Caco-2 (cell line): ENCODE measurements at places on chromosomes 7 and 10. TPM values are rescaled to one million over a fixed set of nuclear protein-coding genes. Genes with fewer than 3 reads are reported as not detected.

GRCh38 chr7:66466081-66466600, 162.5 kb upstream of the KCTD7 start:
- no peak for DNase-seq

DNA sequence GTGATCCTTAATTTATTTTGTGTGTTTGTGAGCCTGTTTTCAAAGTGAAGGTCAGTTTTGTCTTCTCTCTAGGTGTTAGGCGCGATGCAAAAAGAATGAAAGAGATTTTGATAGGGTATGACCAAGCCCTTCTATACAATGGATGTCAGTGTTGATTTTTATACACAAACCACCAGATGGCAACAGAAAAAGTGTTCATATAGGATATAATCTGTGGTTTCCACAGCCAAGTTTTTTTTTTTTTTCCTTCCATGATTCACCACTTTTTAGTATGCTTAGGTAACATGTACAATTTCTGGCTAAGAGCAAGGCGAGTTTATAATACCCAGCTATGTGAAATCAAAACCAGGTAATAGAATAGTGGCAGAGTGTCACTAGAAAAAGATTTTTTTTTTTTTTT, 8.1 kb downstream of the SDK1 start:
- no peak for DNase-seq

DNA sequence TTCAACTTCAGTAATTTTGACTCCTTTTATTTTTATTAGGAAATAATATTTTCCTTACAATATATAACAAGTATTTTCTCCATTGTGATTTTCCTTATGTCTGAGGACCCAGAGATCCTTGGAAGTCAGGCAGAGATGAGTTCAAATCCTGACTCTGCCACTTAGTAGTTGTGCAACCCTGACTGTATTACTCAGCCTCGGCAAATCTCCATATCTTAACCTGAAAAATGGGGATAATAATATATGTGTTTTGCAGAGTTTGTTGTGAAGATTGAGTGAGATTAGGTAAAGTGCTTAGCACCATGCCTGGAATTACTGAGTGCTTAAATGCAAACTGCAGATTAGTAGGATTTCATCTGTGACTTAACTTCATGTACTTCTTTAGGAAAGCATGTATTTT, 120.5 kb upstream of the KLF14 start:
- DNase-seq: no peak

BCL7B gene
- total RNA-seq: 74.5 and 74.6 TPM in 2 replicates

LHFPL3 gene
- total RNA-seq: not detected in 2 replicates

GRCh38 chr10:97714401-97715258, 1.1 kb downstream of the MARVELD1 start:
- DNase-seq: peak; percentile 58

SFTPA2 gene
- total RNA-seq: not detected in 2 replicates

TMEM270 gene
- total RNA-seq: not detected in 2 replicates

DNA sequence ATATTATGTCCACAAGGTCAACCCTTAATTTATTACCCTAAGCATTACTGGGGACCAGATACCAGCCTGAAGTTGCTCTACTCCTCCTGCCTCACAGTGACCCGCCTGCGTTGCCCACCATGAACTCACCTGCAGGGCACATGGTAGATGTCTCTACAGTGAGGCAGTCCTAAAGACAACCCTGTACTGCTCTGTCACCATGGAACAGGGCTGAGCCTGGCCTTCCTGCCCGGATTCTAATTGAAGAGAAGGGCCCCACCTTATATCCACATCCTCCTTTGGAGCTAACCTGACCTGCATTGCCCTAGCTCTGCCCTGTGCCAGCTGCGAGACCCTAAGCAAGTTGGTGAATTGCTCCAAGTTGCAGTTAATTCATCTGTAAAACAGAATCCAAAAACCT, 4.1 kb downstream of the SH3PXD2A start:
- DNase-seq: no peak

SUFU gene
- total RNA-seq: 10.6 and 11.4 TPM in 2 replicates

GRCh38 chr7:4610768-4611467, 71.2 kb upstream of the FOXK1 start:
- peak; percentile 69 for DNase-seq

GRCh38 chr7:156722043-156722826, 81.7 kb downstream of the RNF32 start:
- DNase-seq: no peak

DNA sequence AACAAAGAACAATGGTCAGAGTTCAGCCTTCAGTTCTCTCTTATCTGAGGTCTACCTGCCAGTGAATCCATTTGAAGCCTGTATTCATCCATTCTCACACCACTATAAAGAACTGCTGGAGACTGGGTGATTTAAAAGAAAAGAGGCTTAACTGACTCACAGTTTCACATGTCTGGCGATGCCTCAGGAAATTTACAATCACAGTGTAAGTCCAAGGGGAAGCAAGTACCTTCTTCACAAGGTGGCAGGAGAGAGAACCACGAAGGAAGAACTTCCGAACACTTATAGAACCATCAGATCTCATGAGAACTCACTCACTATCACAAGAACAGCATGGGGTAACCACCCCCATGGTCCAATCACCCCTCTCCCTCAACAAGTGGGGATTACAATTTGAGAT, 33.0 kb upstream of the SLC25A13 start:
- DNase-seq: no peak

- no peak for DNase-seq
Measured at GRCh38 chr7:11847336-11847735, 15.3 kb upstream of the THSD7A start.

DNA sequence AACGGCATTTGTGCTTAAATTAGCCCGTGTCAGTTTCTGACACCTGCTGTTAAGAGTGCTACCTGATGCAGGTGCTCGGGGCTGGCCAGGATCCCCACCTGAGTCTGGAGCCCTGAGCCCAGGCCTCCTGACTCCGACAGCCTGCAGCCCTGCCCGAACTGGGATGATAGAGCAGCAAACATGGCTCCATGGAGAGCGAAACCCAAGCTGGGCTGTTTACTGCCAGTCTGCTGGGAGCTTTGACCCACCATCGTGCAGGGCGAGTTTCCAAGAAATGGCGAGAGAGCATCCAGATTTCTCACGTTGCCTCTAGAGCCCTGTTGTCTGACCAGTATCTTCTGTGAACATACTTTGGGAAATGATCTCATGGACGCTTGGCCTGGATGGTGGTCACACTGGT, 66.2 kb downstream of the MGMT start:
- no peak for DNase-seq

FBXW4 gene
- 40.7 and 44.0 TPM in 2 replicates for total RNA-seq

EBLN1 gene
- not detected in 2 replicates for total RNA-seq

DNA sequence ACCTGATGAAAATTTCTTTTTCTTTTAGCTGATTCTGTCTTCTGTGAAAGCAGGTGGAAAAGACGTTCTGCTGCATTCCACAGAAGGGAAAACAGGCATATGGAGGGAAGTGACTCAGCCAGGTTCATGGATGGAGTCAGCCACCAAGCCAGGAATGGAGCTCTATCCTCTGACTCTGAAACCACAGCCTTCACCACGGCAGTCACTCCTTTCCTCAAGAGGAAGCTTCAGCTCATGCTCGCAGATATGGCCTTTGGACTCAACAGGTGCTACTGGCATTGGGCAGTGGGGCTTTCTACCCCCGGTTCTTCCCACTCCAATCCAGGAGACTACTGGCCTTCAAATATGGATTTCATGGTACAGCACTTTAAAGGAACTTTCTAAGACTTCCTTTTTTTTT, 11.5 kb upstream of the PLAU start:
- DNase-seq: peak; percentile 30

- no peak for DNase-seq
Measured at GRCh38 chr7:41238851-41239331, 464.0 kb downstream of the INHBA start.

BICC1 gene
- 118 and 122 TPM in 2 replicates for total RNA-seq

VWDE gene
- total RNA-seq: 0.46 and 0.70 TPM in 2 replicates
